ENCODE measurements at places on chromosomes 2 and 18.

GRCh38 chr18:61545281-61546245 is 212.3 kb downstream of the CDH20 start:
- DNase-seq, result no peak

DNA sequence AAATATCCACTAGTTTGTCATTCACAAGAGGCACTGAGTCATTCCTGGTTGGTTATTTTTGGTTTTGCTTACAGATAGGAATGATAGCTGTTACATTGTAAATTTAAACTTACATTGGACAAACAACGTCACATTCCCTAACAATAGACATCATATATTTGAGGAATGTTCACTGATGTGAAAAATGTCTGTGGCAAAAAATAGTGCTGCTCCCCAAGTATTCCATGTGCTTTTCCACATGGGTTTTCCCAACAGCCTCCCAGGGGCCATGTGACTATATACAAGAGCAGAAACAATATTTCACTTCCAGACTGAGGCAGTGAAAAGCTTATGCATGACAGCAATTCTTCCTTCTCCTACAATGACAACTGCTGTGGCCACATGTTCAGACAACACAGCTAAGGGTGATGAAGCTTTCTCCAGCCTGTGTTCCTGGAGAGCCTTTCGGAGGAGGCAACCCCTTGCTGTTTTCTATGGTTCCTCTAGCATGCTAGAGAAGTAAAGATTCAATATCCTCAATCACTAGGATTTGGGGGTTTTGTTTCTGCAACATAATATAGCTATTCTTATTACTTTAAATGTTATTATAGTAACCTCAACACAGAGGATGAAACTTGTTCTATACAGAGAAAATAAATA is 202.7 kb downstream of the PTH2R start:
- DNase-seq, result no peak

DNA sequence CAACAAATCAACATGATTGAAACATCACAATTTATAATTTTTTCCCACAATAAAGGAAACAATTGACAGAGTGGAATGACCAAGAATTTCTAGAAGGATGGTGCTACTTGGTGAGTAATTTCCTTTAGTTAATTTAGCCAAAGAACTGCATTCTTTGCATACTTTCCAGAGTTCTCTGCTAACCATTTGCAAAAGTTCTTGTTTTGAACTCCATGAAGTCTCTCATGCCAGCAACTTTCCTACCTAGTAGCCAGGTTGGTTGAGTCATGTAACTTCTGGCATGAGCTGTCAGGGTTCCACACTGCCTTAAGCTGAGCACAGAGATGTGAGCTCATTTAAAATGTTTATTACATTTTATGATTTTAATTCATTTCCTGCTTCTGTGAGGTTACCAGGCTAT is 539.6 kb downstream of the PID1 start:
- no peak for DNase-seq

DNA sequence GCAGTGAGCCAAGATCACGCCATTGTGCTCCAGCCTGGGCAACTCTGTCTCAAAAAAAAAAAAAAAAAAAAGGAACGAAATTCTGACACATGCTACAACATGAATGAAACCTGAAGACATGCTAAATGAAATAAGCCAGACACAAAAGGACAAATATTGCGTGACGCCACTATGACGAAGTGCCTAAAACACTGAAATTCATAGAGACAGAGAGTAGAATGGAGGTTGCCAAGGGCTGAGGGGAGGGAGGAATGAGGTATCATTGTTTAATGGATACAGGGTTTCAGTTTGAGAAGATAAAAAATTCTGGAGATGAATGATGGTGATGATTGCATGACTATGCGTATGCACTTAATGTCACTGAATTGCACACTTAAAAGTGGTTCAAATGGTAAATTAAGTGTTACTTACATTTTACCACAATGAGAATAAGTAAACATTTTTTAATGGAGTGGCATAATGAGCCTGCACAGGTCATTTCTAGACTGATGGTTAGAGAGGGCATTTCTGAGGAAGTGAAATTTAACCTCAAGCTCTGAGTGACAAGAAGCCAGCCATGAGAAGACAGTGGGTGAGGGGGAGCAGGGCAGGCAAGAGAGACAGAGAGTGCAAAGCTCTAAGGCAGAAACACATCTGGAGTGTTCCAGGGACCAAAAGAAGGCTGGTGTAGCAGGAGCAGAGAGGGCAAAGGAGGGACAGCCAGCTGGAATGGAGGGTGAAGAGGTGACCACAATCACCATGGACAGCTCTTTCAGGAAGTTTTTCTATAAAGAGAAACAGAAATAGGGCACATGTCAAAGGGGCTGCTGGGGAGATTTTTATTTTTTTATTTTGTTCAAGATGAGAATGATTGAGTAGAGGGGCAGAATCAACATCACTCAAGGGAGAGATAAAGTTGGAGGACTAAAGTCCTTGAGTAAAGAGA is 20.6 kb upstream of the EXOC6B start:
- no peak for DNase-seq

- DNase-seq, result no peak
Observed at GRCh38 chr2:44936715-44937687, 4.5 kb upstream of the SIX3 start.

DNA sequence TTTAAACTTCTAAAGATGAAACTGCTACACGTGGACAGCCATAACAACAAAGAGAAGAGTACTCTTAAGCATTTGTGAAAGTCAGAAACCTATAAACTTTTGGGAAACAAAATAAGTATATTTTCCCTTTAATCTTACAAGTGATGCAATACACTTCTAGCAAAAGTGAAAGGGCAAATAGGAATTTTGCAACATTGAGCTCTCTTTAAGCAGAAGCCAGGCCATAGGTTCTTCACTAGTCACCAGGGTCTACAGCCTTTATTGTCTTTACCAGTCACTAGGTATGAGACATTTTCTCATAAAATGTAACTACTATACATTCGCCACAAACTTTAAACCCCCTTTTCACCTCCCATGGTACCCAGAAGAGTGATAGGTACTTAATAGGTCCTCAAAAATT is 37.5 kb downstream of the SCN1A start:
- no peak for DNase-seq

DNA sequence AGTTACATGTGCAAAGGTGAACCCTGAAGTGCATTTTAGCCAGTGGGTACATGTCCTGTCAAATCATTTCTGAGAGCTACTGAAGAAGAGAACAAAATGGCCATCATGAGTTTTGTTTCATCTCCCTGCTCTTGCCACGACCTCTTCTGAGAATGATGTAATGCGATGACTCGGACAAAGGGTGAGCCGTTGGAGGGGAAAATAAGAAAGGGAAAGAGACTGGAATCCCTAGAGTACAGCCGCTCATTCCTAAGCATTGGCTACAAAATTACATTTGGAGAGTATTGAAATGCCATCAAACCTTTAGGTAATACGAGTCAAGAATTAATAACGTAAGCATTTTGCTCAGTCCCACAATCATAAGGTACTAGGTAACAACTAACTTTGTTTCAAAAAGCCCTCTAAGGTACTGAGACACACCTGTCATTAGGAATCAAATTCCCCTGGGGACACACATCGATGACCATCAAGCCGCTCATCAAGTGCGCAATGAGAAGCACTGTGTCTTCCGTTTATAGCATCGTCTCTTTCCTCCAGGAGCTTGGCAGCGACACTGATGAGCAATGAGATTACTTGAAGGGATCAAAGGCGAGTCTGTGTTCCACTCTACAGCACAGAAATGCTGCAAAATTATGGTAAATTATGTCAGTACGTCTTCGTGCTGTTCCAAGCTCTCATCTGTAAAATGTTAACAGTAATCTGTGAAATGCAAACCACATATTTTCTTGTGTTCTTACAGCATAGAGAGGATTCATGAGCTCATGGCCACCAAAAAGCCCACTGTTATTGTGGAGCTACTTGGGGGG is 97.3 kb upstream of the PIEZO2 start:
- no peak for DNase-seq

- DNase-seq, result no peak
Observed at GRCh38 chr2:201261906-201262305, 1.6 kb downstream of the CASP8 start.

- DNase-seq, result no peak
Observed at GRCh38 chr2:175887776-175888175, 114.3 kb downstream of the LNPK start.

DNA sequence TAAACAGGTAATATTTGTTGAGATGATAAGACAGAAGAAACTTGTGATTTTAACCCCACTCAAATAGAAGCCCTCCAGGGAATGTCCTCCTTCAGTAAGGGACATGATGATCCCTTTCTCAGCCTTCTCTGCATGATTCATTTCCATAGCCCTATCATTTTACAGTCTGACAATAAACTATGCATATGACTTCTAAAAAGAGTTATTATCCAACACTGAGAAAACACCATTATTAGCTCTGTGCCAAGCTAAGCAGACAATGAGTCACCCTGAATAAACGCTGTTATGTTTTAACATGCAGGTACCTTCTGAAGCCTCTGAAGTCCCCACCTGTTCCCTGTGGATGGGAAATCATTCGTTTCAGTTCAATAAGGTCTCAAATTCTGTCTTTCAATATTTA is 54.7 kb downstream of the DTNB start:
- DNase-seq, result no peak

DNA sequence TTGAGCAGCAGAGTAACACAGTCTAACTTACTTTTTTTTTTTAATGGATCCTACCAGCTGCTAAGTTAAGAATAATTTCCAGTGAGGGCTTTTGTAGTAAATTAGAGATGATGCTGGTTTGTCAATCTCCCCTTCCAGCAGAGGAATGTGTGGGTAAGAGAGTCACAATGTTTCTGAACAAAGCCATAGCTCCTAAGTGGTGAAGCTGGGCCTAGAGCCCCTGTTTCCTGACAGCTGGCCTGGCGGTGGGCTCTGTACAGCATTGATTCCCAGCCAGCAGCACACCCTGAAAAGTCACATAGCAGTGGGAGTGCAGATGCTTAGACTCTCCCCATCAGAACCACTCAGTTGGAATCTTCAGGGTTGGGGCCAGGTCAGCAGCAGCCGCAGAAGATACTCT is 24.4 kb downstream of the CAPG start:
- DNase-seq, result no peak
